Skeletal muscle cell (primary cell): ENCODE measurements at places on chromosomes 11 and 22.

DNA sequence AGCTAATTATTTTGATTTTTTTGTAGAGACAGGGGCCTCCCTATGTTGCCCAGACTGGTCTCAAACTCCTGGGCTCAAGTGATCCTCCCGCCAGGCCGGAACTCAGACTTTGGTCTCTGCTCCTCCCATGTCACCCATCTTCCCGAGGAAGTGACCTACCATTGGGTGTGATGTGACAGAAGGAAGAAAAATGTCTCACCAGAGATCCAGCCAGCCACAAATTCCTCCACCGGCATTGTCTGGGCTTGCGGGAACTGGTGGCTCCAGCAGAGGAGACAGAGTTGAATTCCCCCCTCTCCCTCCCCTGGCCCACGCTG is 772 bp downstream of the SLC25A45 start:
- DNase-seq: no peak

GRCh38 chr22:47605441-47605840 is 843.0 kb downstream of the TBC1D22A start:
- DNase-seq: no peak

DNA sequence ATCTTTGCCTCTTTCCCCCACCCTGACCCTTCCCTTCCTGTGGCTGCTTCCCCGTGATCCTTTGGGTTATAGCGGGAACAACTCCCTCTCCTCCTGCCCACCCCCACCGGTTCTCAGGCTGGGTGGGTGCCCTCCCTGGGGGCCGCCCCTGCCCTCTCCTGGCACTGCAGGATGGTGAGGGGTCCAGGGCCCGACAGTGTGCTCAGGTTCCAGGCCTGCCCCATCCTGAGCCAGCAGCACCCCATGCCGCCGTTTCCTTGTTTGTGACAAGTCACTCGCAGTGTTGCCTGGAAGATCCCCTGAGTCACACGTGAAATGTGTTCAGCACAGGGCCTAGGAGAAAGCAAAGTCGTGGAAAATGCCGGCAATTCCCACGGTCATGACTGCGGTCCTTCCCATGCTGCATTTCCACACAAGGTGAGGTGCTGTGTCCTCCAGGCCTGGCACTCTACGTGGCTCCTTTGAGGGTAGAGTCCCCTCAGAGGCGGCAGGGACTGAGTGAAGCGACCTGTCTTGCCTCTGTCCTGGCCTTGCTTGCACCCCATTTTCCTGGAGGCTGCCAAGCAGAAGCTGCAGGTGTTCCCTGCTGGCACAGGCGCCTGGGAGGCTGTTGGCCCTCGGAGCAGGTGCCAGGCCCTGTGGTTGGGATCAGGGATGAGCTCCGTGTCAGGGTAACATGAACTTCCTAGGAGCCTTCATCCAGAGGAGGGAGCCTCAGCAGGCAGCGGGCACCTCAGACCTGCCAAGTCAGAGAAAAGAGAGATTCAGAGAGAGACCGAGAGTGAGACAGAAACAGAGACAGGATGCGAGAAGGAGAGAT is 80.5 kb upstream of the LINC01488 start:
- no peak for DNase-seq

DNA sequence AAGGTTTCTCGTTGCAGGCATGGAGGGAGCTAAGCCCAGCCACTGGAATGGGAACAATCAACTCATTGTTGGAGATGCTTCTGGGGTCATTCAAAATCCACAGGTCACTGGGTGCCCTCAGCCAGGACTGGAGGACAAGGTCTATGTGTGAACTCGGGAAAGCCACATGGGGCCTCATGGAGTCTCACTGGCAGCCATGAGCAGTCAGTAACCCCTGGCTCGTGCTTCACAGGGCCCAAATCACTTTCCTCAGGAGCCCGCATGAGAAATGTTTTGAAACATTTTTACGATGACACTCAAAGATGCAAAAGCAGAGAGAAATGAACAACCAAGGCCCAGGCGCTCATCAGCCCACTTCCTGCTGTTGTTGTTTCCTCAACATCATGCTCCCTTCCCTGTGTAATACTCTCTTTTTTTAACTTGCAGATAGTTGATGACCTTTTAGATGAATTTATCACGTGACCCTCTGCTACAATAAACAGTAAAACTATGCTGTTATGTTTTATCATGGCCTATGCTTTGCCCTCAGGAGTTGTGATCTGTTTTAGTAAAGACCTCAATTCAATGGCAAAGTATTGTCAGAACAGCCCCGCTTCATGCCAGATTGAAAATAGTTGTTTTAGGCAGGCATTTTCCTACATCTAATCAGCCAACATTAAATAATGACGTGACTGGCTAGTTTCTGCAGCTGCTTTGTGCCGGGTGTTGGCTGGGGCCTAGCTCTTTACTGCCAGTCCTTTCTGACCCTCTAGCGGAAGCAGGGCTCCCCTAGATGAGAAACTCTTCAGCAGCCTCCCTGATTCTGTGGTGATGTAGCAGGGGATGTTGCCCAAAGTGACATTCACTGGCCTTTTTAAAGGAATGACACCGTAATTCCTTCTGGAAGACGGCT is 39.7 kb downstream of the ADAMTS15 start:
- no peak for DNase-seq

- DNase-seq: no peak
Measured at GRCh38 chr11:88424881-88425280, 87.3 kb upstream of the CTSC start.

GRCh38 chr22:42437488-42438292 is 5.5 kb upstream of the NFAM1 start:
- DNase-seq: no peak

DNA sequence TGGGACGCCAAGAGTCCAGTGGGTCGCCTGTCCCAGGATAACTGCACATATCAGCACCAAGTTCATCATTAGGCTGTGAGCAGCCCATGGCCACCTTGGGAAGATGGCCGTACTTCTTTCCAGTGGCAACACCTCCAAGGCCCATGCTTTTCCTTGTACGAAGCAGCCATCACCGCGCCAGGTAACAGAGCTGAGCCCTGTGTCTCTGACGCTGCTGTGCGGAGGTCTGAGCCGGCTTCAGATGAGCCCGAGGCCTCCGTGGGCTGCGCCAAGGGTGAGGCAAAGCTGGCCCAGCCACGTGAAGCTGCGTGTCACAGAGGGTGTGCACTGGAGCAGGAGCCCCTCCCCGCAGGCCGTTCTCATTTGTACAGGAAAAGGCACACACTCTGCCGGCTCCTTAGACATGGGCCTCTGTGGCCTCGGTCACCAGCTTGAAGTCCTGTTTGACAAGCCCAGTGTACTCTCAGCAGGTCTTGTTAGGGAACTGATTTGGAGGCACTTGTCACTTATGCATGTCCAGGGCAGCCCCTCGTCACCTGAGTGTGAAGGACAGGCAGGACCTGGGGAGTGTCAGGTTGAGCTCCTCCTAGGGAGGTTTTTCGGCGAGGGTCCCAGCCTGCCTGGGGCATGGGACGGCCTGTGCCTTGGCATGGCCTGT is 401.5 kb downstream of the TBC1D22A start:
- DNase-seq: no peak

DNA sequence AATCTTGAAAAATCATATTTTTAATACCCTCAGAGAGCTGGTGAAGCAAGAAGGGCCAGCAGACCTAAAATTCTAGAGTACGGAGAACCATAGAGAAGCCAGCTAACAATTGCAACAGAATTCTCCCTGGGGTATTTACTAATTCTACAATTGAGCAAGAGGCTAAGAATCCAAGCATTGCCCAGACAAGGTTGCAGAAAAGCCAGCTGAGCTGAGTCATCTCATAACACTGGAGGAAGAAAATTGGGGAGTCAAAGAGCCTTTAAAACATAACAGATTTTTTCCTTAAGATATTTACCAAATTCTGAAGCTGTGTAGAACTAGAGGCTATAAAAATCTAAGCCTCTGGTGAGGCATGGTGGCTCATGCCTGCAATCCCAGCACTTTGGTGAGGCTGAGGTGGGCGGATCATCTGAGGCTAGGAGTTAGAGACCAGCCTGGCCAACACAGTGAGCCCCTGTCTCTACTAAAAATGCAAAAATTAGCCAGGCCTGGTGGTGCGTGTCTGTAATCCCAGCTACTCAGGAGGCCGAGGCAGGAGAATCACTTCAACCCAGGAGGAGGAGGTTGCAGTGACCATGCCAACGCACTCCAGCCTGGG is 13.6 kb upstream of the TMEM216 start:
- peak; percentile 96 for DNase-seq

DNA sequence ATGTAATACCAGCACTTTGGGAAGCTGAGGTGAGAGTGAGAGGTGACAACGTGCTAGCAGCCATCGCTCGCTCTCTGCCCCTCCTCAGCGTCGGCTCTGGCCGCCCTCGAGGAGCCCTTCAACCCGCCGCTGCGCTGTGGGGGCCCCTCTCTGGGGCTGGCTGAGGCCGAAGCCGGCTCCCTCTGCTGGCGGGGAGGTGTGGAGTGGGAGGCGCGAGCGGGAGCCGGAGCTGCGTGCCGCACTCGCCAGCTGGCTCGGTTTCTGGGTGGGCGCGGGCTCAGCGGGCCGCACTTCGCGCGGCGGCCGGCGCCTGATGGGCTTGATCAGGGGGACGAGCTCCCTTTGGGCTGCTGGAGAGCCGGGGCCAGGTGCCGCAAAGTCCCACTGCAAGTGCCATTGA is 98.9 kb upstream of the UBASH3B start:
- no peak for DNase-seq

- DNase-seq: no peak
Measured at GRCh38 chr11:1597331-1597993, 632 bp downstream of the KRTAP5-2 start.

- DNase-seq: no peak
Measured at GRCh38 chr11:120676991-120677390, 165.4 kb downstream of the GRIK4 start.

- DNase-seq: no peak
Measured at GRCh38 chr22:33024626-33025025, 33.6 kb downstream of the SYN3 start.

GRCh38 chr22:49531368-49531791 is 296.3 kb downstream of the BRD1 start:
- no peak for DNase-seq

DNA sequence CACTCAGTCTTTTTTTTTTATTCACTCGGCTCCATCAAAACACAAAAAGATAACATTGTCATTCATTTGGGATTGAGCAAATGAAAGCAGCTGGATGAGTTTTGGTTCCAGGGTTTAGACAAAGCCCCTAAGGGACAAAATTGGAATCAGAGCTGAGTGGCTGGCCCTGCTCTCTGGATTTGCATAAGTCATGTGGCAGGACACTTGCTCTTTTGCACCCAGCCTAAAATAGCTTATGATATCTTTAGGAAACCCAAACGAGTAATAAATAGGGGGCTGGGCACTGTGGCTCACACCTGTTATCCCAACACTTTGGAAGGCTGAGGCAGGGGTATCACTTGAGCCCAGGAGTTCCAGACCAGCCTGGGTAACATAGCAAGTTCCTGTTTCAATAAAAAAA is 11.0 kb upstream of the TMEM121B start:
- no peak for DNase-seq

- no peak for DNase-seq
Measured at GRCh38 chr11:99565333-99565732, 544.6 kb downstream of the CNTN5 start.

GRCh38 chr11:132962041-132962440 is 570.3 kb downstream of the OPCML start:
- DNase-seq: peak; percentile 27

DNA sequence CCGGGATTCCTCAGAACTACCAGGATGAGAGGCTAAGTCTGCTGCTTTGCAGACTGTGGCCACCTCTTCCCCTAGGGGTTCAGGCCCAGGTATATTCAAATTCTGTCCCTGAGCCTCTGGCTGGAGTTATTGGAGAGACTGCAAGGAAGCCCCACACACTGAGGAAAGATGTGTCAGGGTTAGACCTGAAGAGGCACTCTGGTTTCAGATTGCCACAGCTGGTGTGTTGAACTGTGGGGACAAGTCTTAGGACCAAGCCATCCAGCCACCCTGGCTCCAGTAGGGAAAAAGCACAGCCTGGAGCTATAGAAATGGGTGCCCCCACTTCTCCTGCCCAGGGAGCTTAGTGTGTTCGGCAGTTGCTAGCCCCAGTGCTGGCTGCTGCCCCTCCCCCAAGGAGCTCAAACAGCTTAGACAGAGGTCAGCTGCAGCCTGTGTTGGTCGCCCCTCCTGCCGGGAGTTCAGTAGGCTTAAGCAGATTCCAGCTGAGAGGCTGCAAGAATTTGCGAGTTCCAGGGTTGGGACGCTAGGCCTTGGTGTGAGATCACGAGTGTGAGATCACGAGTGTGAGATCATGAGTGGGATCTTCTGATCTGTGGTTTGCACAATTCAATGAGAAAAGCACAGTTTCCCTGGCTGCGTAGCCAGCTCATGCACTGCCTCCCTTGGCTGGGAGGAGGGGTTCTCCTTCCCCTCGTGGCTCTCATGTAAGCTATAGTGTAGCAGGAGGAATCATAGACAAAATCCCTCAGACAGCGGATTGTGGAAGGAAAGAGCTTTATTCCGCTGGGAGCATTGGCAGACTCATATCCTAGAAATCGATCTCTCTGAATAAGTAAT is 552.1 kb upstream of the CHORDC1 start:
- no peak for DNase-seq
